Right atrium auricular region (tissue), 2 donors: ENCODE measurements at places on chromosomes 1 and 21. TPM values are rescaled to one million over a fixed set of nuclear protein-coding genes. Genes with fewer than 3 reads are reported as not detected.

DNA sequence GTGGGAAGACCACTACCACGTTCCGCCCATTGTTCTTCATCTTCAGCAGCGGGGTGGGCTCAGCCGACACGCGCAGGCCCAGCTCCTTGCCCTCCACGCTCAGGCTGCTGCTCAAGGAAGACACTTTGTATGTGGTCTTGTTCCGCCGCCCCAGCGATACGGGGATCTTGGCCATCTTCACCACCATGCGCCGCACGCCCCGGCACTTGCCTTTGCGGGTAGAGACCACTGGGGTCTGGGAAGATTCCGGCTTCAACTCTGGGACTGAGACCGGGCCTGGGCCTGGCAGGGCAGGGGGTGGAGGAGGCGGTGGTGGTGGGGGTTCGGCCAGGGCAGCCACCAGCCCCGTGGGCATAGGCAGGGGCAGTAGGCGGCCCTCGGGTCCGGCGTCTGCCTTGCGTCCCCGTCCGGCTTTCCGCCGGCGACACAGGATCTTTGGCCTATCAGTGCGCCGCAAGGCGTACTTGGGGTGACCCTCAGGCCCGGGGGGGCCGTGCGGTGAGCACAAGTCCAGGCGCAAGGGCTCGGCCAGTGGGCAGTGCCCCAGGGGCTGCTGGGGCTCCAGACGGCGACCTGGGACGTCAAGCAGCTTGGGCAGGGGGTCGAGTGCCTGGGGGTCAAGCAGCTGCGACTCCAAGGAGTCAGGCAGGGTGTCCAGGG, 53.3 kb downstream of the AHDC1 start:
- DNase-seq, result no peak

- DNase-seq, result no peak
These were observed 3.8 kb downstream of the LDLRAD2 start for GRCh38 chr1:21815724-21816321.

- DNase-seq, result no peak
These were observed 1.6 kb upstream of the ZNF124 start for GRCh38 chr1:247173431-247173830.

GRCh38 chr1:216475659-216476276, 52.5 kb upstream of the USH2A start:
- no peak for DNase-seq

The IL12RB2 gene
- 0.43 TPM for total RNA-seq

- DNase-seq, result no peak
These were observed 74.4 kb downstream of the ACTL8 start for GRCh38 chr1:17829579-17829978.
